GM18507 (cell line): ENCODE measurements at places on chromosomes 2 and 18.

DNA sequence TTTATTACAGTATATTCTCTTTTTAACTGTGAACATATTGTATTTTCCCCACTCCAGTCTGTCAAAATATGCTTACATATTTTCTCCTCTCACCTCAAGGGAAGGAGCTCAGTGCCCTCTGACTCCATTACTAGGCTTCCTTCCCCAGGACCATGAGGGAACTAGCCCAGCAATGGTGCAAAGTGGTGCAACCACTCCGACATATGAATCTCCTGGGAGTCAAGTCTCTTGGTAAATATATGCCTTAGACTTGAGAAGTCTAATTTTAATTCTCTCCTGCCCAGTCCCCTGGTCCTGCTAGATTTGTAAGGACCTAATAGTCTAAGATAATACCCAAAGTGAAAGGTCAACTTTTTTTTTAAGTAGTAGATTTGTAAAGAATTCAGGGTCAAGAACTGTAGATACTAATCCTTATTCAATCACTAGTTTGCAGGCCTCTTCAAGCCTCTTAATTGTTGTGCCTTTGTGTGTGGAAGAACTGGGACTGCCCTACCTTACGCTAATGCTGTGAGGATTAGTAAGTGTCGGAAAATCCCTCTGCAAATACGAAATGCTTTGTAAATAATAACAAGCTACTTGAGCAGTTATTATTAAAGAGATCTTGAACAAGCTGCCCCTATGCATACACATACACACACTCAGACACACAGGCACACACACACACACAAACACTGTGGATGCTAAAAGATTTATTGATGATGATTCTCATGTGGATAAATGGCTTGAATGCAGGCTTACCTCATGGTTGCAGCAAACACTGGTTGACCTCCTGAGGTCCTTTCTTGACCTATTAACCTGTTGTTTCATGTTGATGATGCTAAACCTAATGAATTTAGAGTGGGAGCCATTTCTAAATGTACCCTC, 251.2 kb upstream of the PARD3B start:
- no peak for DNase-seq

- no peak for DNase-seq
These were observed 69.6 kb upstream of the TMEM247 start for GRCh38 chr2:46409756-46410155.

- DNase-seq, result no peak
These were observed 204.8 kb upstream of the SH3BP4 start for GRCh38 chr2:234747032-234747431.

- DNase-seq, result peak; percentile 3
These were observed 370.8 kb downstream of the TMEM182 start for GRCh38 chr2:103132536-103133217.

GRCh38 chr2:37593694-37594093, 77.7 kb downstream of the CDC42EP3 start:
- DNase-seq, result no peak

GRCh38 chr2:74250189-74250631, 51.8 kb downstream of the MTHFD2 start:
- peak; percentile 55 for DNase-seq

- no peak for DNase-seq
These were observed 38.9 kb downstream of the KDM3A start for GRCh38 chr2:86480105-86480504.

GRCh38 chr18:74367905-74368304, 52.3 kb downstream of the C18orf63 start:
- no peak for DNase-seq

GRCh38 chr2:219864154-219864553, 236.7 kb downstream of the SLC4A3 start:
- DNase-seq, result no peak

GRCh38 chr2:193943406-193943960, 1713.5 kb upstream of the SLC39A10 start:
- DNase-seq, result no peak

DNA sequence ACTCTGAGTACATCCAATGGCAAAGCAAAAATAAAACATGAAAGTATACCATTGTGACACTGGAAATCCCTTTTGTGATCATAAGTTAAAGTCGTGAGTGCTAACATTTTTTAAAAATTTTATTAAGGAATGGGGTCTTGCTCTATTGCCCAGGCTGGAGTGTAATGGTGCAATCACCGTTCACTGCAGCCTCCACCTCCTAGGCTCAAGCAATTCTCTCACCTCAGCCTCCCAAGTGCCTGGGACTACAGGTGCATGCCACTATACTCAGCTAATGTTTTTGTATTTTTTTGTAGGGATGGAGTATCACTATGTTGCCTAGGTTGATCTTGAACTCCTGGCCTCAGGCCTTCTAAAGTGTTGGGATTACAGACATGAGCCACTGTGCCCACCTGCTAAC, 14.3 kb upstream of the TNFAIP6 start:
- DNase-seq, result no peak
